ENCODE measurements at places on chromosomes 1 and 21.

GRCh38 chr1:20354610-20355009 lies 63.9 kb downstream of the VWA5B1 start:
- no peak for DNase-seq

DNA sequence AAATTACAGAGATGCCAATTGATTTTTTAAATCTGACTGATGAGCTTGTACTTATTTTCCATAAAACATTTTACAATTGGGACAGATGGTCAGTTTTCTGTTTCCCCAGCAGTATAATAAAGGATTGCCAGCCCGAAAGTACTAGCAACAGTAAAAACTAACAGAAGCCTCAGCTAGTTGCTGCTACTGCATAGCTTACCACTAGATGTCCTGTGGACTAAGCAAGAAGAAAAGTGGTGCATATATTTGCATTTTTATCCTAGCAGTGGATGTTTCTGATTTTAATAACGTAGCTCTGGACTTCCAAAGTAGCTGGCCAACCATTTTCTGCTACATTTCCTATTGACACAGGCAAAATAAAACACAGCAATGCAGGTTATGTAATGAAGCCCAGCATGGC lies 241.5 kb downstream of the BARHL2 start:
- no peak for DNase-seq

GRCh38 chr1:4970532-4970931 lies 316.1 kb downstream of the AJAP1 start:
- no peak for DNase-seq

DNA sequence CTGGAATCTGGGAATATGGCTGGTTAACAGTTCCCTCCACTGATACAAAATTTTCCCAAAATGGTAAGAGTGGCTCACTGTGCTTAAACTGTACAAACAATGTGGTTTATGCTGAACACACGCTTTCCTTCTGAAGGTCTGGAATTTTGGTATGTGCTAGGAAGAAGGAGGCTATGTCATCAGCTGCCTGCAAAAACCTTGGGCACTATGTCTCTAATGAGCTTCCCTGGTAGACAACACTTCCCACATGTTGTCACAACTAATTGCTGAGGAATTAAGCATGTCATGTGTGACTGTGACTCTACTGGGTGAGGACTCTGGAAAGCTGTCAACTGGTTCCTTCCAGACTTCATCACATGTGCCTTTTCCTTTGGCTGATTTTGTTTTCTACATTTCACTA lies 29.2 kb downstream of the IPP start:
- no peak for DNase-seq

- no peak for DNase-seq
Measured at GRCh38 chr1:244810221-244810620, 25.2 kb upstream of the COX20 start.
